ENCODE measurements at places on chromosomes 13 and 19.

- H3K4me3 ChIP-seq, result no peak overlapping the region
- H3K27ac ChIP-seq, result no peak overlapping the region
- H3K36me3 ChIP-seq, result peaks cover 3% of the 10 kb centered on the region
- peaks cover 29% of the 10 kb centered on the region for H3K4me1 ChIP-seq
- no peak for DNase-seq
These were observed 5.3 kb downstream of the SPPL2B start for GRCh38 chr19:2333807-2334211.

- no peak overlapping the region for H3K27ac ChIP-seq
- H3K27me3 ChIP-seq, result no peaks in the 10 kb centered on the region
- no peak for DNase-seq
- H3K36me3 ChIP-seq, result no peaks in the 10 kb centered on the region
These were observed 201.6 kb downstream of the MTUS2 start for GRCh38 chr13:29021717-29022116.

- H3K27me3 ChIP-seq, result no peaks in the 10 kb centered on the region
- H3K36me3 ChIP-seq, result no peaks in the 10 kb centered on the region
- H3K4me1 ChIP-seq, result no peaks in the 10 kb centered on the region
- no peak overlapping the region for H3K4me3 ChIP-seq
- peak; percentile 4 for DNase-seq
These were observed 1364.9 kb upstream of the MIR17HG start for GRCh38 chr13:89982407-89983095.

GRCh38 chr13:74869846-74870245 lies 612.1 kb downstream of the TBC1D4 start:
- H3K4me1 ChIP-seq, result no peaks in the 10 kb centered on the region
- H3K27me3 ChIP-seq, result no peaks in the 10 kb centered on the region
- DNase-seq, result no peak
- H3K4me3 ChIP-seq, result no peak overlapping the region
- H3K36me3 ChIP-seq, result no peaks in the 10 kb centered on the region

GRCh38 chr19:45218426-45218825 lies 26.8 kb downstream of the EXOC3L2 start:
- no peak overlapping the region for H3K27ac ChIP-seq
- no peaks in the 10 kb centered on the region for H3K36me3 ChIP-seq
- H3K4me3 ChIP-seq, result no peak overlapping the region
- peaks cover 5% of the 10 kb centered on the region for H3K4me1 ChIP-seq
- DNase-seq, result no peak

GRCh38 chr19:16014923-16015804 lies 61.1 kb upstream of the TPM4 start:
- H3K4me3 ChIP-seq, result no peak overlapping the region
- H3K27me3 ChIP-seq, result no peaks in the 10 kb centered on the region
- no peaks in the 10 kb centered on the region for H3K4me1 ChIP-seq
- no peaks in the 10 kb centered on the region for H3K36me3 ChIP-seq

DNA sequence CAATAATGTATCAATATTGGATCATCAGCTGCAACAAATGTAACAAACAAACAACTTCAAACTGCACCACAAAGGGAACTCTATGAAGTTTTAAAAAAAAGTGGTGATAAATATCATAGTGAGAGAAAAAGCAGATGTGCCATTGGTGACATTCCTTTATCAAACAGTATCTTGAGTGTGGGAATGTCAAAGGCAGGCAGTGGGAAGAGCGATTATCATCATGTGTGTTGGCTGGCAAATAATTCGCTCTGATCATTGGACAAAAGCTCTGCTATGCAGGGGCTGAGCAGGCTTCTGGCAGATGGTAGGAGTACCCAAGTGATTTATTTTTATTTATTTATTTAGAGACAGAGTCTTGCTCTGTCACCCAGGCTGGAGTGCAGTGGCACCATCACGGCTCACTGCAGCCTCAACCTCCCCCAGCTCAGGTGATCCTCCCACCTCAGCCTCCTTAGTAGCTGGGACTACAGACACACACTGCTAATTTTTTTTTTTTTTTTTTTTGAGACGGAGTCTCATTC lies 55.9 kb upstream of the RANBP3 start:
- DNase-seq, result no peak
- no peak overlapping the region for H3K27ac ChIP-seq
- no peaks in the 10 kb centered on the region for H3K4me1 ChIP-seq
- no peaks in the 10 kb centered on the region for H3K27me3 ChIP-seq

DNA sequence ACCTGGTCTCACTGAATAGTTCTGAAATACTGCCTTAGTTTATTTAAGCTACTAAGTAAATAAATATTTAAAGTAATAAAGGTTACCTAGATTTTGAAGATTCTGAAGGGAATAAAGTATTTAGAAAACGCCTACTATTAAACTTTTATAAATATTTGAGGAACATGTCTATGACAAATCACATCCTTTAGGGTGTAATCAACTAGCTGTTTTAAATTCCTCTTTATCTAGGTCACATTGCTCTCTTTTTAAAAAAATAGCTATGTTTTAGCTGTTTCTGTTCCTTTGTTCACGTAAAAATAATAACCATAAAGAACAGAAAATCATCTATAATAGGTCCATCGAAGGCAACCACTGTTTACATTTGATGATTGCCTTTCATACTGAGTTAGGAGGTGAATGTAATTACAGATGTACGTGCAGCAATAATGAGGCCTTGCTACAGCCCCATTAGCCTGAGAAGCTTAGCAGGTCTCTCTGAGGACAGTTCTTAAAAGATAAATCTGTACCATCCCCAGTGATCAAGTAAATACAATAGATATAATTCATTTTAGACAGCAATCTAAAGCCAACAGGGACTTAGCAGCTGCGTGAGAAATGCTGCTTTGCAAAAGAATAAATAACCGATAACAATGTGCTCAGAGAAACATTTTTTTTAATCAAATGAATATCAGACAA lies 449.5 kb downstream of the LIG4 start:
- no peaks in the 10 kb centered on the region for H3K27me3 ChIP-seq
- H3K36me3 ChIP-seq, result no peaks in the 10 kb centered on the region
- peaks cover 2% of the 10 kb centered on the region for H3K4me1 ChIP-seq
- H3K4me3 ChIP-seq, result no peak overlapping the region
- no peak overlapping the region for H3K27ac ChIP-seq

GRCh38 chr19:56310462-56310861 lies 4.2 kb downstream of the ZSCAN5A start:
- H3K27ac ChIP-seq, result no peak overlapping the region
- H3K27me3 ChIP-seq, result no peaks in the 10 kb centered on the region
- H3K4me3 ChIP-seq, result no peak overlapping the region
- H3K4me1 ChIP-seq, result peaks cover 1% of the 10 kb centered on the region
- no peak for DNase-seq

DNA sequence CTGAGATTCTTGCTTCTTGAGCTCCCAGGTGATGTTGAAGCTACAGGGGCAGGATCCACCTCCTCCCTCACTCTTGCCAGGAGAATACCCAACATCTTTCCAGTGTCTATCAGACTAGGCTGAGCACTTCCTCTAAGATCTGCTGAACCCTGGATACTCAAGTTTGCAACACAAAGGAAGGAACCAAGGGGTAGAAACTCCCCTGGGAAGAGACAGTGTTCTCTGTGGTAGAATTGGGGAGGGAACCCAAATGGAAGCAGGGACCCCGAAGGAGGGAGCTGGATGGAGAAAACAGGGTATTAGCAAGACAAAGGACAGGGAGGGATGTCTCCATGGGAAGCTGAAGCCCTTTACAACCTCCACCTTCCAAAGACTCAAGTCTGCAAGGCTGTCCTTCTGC lies 117.6 kb downstream of the DNAJC15 start:
- H3K4me1 ChIP-seq, result no peaks in the 10 kb centered on the region
- no peak overlapping the region for H3K27ac ChIP-seq
- H3K36me3 ChIP-seq, result no peaks in the 10 kb centered on the region
- H3K27me3 ChIP-seq, result no peaks in the 10 kb centered on the region
- H3K4me3 ChIP-seq, result no peak overlapping the region

GRCh38 chr13:73776151-73776785 lies 357.9 kb downstream of the KLF12 start:
- H3K27me3 ChIP-seq, result no peaks in the 10 kb centered on the region
- no peak for DNase-seq
- no peak overlapping the region for H3K4me3 ChIP-seq

- DNase-seq, result peak; percentile 18
- H3K27me3 ChIP-seq, result no peaks in the 10 kb centered on the region
- H3K36me3 ChIP-seq, result no peaks in the 10 kb centered on the region
- H3K4me3 ChIP-seq, result no peak overlapping the region
- H3K4me1 ChIP-seq, result peaks cover 2% of the 10 kb centered on the region
- no peak overlapping the region for H3K27ac ChIP-seq
These were observed 47.9 kb upstream of the OLFM4 start for GRCh38 chr13:52980695-52981094.

GRCh38 chr19:14674764-14675163 lies at the start of gene ADGRE3:
Gene ADGRE3 (minus strand): TSS chr19:14674844. CDS start chr19:14674770, 74 bp downstream.
- DNase-seq, result no peak
- H3K27ac ChIP-seq, result no peak within 1 kb of the TSS
- no peaks in the 10 kb centered on the region for H3K27me3 ChIP-seq
- H3K36me3 ChIP-seq, result no peaks in the 10 kb centered on the region

GRCh38 chr13:36207672-36208071 lies 6.7 kb downstream of the SOHLH2 start:
- no peak overlapping the region for H3K27ac ChIP-seq
- DNase-seq, result no peak
- no peak overlapping the region for H3K4me3 ChIP-seq
- no peaks in the 10 kb centered on the region for H3K4me1 ChIP-seq
- no peaks in the 10 kb centered on the region for H3K36me3 ChIP-seq
- H3K27me3 ChIP-seq, result no peaks in the 10 kb centered on the region

- no peaks in the 10 kb centered on the region for H3K4me1 ChIP-seq
- H3K4me3 ChIP-seq, result no peak overlapping the region
- no peaks in the 10 kb centered on the region for H3K36me3 ChIP-seq
- peak; percentile 36 for DNase-seq
- no peaks in the 10 kb centered on the region for H3K27me3 ChIP-seq
These were observed 136.4 kb upstream of the HTR2A start for GRCh38 chr13:47033216-47033615.

GRCh38 chr13:114161644-114162532 lies 17.2 kb upstream of the CFAP97D2 start:
- H3K27ac ChIP-seq, result peak overlapping the region; percentile 33
- no peak overlapping the region for H3K4me3 ChIP-seq
- peaks cover 8% of the 10 kb centered on the region for H3K4me1 ChIP-seq
- no peak for DNase-seq
- no peaks in the 10 kb centered on the region for H3K36me3 ChIP-seq
- H3K27me3 ChIP-seq, result no peaks in the 10 kb centered on the region

DNA sequence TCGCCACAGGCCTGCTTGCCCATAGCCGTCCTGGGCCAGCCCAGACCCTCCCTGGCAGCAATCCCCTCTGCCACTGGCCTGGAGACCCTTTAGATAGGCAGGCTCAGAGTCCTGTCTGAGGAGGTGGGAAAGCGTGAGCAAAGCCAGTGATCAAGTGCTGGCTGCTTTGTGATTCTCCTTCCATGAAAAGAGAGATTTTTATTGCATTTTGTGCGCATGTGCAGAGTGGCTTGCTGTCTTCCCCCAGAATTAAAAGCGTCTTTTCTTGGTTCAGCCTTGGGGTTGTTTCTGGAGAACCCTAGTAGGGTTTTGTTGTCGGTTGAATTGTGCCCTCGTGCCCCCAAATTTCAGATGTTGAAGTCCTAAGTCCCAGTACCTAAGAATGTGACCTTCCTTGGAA lies 44.9 kb upstream of the DCT start:
- H3K27me3 ChIP-seq, result no peaks in the 10 kb centered on the region
- no peak overlapping the region for H3K27ac ChIP-seq
- H3K4me3 ChIP-seq, result no peak overlapping the region
- no peak for DNase-seq
- H3K4me1 ChIP-seq, result no peaks in the 10 kb centered on the region

DNA sequence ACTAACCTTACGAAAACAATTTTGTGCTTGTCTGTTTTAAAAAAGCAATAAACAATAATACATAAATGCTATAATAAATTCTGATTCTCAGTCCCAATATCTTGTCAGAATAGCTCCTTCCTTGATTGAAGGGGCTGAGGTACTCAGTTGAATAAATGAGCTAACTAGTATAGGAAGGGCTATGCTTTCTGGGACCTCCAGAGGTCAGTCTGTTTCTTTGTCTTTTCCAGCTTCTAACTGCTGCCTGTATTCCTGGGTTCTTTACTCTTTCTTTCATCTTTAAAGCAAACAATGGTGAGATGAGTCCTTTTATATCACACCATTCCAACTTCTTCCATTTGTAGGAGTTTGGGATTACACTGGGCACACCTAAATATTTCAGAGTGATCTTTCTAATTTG lies 1297.0 kb upstream of the ATXN8OS start:
- no peaks in the 10 kb centered on the region for H3K36me3 ChIP-seq
- no peaks in the 10 kb centered on the region for H3K27me3 ChIP-seq
- H3K4me1 ChIP-seq, result peaks cover 5% of the 10 kb centered on the region
- H3K27ac ChIP-seq, result no peak overlapping the region

All from trophoblast cell (in vitro differentiated cells and primary cell).